ENCODE measurements at places on chromosomes 7 and 10. TPM values are rescaled to one million over a fixed set of nuclear protein-coding genes. Genes with fewer than 3 reads are reported as not detected.

GRCh38 chr10:12539350-12540164 is 190.2 kb downstream of the CAMK1D start:
- DNase-seq = no peak

Gene AKR1D1
- 0.07 TPM for polyA plus RNA-seq

DNA sequence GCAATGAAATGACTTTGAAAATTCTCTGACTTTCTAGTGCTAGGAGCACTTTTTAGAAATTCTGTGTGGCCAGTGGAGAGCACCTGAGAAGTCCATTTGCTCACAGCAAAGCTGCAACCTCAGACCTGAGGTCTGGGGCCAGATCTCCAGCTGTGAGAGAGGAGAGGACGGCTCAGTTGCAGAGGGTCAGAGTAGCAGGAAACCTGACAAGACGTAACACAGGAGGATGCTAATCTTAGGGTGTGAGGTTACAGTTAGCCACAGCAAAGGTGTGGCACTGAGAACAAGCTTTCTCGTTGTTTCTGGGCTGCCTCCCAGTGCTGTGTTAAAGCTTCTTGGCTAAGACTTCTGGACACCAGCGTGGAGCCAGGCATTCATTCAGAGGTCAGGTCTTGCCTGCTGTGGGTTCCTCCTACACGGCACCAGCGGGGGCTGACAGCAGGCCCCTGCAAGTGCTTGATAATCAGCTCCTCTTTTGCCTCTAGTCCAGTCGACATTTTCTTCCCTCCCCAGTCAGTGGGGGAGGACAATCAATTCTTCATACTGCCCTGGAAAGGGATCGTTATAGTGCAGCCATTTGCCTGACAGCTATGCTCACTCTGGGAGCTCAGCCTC is 435.4 kb upstream of the DPP6 start:
- no peak for DNase-seq

DNA sequence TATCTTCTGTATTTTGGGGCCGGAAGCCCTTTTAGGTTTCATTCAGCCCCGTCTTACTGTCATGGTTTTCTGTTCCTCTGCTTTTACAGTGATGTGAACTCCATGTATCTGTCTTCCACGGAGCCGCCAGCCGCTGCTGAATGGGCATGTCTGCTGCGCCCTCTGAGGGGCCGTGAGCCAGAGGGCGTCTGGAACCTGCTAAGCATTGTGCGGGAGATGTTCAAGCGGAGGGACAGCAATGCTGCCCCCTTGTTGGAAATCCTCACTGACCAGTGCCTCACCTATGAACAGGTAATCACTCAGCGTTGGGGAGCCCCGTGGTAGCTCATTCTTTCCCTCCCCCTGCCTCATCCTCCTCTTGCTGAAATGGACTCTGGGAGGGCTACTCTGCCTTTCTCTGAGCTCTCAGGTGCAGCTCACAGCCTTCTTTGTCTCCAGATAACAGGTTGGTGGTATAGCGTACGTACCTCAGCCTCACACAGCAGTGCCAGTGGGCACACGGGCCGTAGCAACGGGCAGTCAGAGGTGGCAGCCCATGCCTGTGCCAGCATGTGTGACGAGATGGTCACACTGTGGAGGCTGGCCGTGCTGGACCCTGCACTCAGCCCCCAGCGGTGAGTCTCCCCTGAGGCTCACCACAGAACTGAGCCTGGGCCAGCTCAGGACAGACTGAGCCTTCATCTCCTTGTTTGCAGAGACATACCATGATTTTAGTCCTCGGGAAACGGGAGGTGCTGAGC is 5.7 kb downstream of the ZSWIM8 start:
- DNase-seq = no peak

Gene CYP2C8
- 4.4 TPM for polyA plus RNA-seq

GRCh38 chr7:34757570-34758110 is 99.6 kb downstream of the NPSR1 start:
- DNase-seq = no peak

DNA sequence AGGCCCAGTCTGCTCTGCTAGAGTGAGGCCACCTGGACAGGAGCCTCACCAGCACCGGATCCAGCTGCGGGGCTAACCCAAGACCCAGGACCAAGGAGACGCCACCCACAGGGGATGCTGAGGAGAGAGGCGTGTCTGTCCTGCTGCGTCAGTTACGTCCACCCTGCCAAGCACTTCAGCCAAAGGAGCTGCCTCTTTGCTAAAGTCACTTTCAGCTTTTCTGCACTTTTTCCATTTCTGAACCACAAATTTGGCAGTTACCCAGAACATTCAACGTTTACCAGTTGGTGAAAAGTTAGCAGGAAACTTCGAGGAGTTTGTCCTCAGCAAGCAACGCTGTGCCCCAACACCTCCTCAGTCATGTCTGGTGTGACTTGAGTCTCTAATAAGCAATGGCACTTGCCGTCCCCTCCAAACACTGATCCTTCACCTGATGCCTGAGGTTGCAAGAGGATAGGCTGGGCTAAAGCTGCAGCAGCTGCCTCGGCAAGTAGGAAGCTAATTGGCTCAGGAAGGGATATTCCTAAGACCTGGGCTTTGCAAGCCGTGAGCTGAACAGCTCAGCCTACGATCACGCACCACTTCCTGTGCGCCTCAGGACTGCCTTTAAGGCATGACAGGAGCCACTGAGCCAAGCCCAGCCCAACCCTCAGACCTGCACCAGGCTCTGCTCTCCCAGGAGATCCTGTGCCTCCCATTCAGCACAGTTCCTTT is 40.1 kb downstream of the KCNH2 start:
- no peak for DNase-seq

DNA sequence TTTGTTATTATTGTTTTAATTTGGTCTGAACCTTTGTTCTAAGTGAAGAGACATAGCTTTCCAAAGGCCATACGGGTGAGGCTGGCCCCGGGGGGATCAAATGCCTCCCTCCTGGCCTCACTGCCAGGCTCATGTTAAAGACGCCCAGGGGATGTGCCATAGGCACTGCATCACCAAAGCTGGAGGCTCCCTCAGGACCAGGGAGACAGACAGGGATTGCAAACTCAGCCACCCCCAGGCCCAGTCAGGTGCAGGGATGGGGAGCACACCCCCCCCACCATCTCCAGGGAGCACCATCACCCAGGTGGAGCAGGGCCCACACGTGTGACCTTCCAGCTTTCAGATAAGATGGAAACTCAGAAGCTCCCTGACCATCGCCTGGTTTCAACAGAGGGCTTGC is 96.0 kb upstream of the DNAAF5 start:
- DNase-seq = no peak

Gene CHST15
- polyA plus RNA-seq = 16.6 TPM

- DNase-seq = no peak
These were observed 145.9 kb downstream of the LRRC4 start for GRCh38 chr7:127885222-127885772.
